ENCODE measurements at places on chromosomes 3 and 15.

DNA sequence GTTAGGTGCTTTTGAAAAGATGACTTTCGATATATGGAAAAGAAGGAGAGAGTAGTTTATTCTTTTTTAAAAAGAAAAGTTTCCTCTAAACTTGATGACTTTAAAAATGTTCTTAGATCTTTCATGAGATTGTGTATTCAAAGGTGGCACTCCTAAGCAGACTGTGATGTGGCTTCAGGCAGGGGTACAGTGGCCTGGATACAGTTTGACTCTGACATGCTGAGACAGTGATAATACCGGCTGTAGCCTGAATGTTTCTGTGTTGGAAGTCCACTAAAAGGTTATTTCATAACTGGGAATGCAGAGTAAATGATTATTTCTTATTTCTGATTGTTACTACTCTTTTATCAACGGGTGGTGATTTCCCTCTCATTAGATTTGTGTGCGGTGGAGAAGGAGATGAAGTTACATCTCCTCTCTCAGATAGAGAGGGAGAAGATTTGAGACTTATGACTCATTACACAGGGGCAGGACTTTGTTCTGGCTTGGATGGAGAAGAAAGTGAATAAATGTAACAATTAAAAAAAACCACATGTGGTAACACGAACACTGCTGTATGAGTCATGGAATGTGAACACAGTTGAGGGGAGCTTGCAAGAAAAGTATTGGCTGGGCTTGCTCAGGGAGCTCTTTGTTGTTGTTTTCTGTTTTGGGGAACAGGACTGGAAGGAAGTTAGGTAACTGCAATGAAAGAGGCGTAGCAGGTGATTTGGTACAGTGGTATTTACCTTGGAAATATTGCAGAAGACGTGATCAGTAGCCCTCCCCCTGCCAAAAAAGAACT is 21.6 kb downstream of the SPTSSB start:
- DNase-seq, result peak; percentile 60

GRCh38 chr3:19972054-19972453 is 25.2 kb downstream of the RAB5A start:
- no peak for DNase-seq

DNA sequence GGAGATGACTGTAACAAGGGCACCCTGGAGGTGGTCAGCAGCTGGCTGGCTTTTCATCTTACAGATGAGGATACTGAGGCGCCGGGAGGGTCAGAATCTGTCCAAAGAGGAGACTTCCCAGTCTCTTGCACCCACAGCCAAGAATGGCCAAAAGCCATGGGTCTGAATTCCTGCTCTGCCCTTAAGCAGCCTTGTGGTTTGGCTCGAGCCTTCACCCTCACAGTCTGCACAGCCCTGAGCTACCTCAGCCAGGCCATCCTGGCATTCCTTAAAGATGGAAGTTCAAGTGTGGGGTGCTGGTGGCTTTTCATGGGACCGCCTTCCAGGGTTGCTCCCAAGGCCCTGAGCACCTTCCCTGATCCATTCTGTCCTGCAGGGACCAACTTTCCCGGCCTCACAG is 59.2 kb downstream of the CACNA2D2 start:
- DNase-seq, result no peak

DNA sequence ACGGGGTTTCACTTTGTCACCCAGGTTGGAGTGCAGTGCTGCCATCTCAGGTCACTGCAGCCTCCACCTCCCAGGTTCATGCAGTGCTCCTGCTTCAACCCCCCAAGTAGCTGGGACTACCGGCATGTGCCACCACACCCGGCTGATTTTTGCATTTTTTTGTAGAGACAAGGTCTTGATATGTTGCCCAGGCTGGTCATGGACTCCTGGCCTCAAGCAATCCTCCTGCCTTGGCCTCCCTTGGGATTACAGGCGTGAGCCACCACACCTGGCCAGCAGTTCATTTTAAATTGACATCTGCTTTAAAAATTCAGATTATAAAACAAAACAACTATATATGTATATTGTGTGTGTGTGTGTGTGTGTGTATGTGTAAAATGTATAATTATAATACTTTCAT is 38.3 kb downstream of the CALML4 start:
- DNase-seq, result no peak

- no peak for DNase-seq
Observed at GRCh38 chr15:34861214-34861613, 65.9 kb upstream of the ACTC1 start.

DNA sequence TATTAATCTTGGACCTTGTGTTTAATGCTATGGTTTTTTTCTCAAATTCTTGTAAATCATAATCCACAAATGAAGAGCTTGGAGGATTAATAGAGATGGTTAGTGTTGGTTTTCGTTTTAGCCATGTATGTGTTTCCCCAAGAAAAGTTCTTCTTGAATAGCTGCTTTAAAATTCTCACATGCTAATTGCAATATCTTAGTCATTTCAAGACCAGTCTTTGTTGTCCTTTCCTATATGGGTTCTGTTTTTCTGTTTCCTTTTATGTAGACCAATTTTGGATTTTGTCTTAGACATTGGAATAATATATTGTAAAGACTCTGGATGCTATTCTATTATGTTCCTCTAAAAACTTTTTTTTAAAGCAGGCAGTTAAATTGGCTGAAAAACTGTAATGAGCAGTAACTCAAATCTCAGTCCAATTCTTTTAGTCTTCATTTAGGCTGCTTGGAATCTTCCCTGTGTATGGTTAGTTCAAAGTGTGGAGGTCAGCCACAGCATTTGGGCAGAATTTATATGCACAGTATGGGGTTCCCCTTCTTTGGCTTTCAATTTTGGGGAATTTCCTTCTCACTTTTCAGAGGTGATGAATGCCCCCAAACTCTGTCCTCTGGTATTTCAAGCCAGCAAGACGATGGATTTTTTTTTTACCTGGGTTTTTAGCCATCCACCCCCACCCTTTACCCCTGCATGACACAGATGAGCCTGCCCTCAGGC is 39.1 kb upstream of the DNAJC13 start:
- DNase-seq, result no peak

GRCh38 chr15:77543159-77543882 is 89.4 kb downstream of the LINGO1 start:
- DNase-seq, result peak; percentile 66

DNA sequence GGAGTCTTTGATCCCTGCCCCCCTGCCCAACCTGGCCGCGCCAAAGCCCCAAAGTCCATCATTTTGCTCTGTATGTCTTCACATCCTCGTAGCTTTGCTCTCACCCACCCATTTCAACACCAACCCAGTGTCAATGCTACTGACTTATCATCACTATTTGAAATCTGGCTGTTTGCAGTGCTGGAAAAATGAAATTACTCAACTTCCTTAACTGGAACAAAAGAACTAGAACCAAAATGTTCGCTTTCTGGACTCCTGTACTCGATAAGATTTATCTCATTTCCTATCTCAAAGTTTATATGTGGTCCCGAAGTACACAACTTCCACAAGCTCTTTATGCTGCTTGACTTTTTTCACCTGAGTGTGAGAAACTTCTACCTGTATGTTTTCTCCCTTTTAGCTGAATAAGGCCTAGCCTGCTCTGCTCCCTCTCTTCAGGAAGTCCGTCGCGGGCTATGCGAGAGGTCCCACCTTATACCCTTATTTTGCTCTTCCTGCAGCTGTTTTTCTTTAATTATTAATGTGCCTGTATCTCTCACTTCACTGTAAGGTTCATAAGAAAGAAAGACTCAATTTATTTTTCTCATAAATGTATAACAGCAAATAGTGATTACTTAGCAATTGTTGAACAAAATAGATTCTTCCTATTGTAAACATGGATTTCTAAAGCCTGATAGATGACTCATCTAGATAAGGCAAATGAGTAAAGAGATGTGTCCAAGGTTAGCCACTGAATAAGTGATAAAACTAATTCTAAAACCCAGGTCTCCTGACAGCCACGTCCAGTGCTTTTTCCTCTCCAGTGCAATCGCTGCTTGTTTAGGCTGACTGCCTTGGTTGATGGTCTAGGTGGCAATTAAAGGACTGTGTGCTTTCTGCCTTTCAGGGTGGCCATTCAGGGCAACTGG is 464.1 kb upstream of the TPRG1 start:
- no peak for DNase-seq

DNA sequence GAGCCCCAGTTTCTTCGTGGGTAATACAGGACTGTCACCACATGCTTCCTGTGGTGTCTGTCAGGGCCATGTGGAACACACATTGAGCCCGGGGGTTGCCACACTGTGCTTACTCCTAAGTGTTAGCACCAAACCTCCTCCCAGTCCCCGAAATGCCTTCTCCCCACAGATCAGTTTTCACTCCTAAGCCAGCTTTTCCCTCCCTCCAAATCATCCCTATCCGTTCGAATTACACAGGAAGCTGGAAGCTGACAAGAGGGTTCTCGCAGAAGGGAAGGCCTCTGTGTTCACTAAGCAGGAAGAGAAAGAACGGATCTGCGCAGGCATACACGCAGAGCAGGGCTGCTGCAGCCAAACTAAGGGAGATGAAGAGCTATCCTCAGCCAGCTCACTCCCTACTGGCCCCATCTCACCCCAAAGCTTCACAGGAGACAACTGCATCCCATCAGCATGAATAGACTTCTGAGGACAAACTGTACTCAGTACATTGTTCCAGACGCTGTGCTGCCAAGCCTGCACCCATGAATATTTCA is 32.3 kb downstream of the XXYLT1 start:
- DNase-seq, result no peak

GRCh38 chr3:18586076-18586475 is 160.9 kb upstream of the SATB1 start:
- DNase-seq, result no peak

GRCh38 chr15:43423793-43424192 is 52.9 kb downstream of the TUBGCP4 start:
- DNase-seq, result no peak

DNA sequence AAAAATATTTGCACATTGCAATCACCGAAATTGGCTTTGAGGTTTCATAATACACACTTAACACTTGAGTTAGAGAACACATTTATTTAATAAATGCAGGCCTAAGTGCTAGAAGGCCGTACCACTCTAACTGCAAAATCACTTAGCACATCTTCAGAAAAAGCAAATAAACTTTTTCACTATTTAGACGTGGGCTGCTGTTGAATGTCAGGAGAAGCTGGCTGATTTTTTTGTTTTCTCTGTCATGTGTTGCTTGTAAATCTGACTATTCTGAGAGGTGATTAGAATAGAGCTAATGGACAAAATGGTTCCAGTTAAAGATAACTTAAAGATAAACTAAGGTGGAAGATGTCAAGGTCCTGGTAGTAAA is 265.1 kb downstream of the FOXP1 start:
- DNase-seq, result no peak

- DNase-seq, result no peak
Observed at GRCh38 chr3:119177321-119177720, 3.9 kb downstream of the UPK1B start.

DNA sequence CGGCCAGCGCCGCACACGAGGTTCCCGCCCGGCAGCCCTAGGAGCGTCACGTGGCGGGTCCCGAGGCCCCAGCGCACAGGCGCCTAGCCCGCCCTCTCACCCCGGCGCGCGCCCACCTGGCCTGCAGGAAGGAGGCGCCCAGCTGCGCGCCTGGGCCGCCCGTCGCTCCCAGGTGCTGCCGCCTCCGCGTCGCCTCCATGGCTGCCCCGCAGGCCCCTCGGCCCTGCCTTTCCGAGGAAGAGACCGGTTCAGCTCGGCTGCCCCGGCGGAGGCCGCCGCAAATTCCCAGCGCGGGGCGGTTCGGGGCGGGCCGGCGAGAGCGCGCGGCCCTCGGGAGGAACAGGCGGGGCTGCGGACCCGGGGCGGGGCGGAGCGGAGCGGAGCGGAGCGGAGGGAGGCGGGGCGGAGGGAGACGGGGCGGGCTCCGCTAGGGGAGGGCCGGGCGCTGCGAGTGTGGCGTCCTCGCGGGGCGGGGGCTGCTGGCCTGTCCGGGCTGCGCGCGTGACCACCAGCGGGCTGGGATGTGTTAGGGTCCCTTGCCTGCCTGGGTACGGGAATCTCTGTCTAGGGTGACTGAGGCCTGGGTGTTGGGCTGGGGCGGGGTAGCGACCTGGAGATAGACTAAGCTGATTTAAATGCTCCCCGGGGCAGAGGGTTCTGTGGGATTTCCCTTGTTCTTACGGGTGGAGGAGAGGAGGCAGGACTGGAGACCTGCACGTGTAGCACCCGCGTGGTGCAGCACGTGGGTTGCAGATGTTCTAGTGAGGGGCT is at the start of gene CLN6:
Gene CLN6 (minus strand): TSS at position 343 of the 771 bp plus-strand sequence. CDS start 144 bp downstream, at position 199.
- peak; percentile 70 for DNase-seq

DNA sequence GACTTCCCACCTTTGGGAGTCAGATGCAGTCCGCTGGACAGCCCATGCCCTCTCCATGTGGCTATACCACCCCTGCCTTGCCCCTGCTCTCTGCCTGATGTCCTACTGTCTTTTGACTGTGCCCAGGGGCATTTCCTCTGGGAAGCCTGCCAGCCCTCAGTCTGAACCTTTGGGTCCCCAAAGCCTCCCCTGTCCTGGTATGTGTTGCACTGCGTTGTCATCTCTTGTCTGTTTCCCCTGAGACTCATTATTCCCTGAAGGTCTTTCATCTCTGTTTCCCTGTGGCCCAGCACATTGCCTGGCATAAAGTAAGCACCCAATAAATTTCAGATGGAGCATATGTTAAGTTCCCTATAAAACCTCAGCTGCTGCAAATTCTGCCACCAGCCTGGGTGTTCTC is 236.6 kb upstream of the CTDSPL start:
- DNase-seq, result no peak

- DNase-seq, result no peak
Observed at GRCh38 chr3:63500196-63500595, 152.3 kb upstream of the SNTN start.

DNA sequence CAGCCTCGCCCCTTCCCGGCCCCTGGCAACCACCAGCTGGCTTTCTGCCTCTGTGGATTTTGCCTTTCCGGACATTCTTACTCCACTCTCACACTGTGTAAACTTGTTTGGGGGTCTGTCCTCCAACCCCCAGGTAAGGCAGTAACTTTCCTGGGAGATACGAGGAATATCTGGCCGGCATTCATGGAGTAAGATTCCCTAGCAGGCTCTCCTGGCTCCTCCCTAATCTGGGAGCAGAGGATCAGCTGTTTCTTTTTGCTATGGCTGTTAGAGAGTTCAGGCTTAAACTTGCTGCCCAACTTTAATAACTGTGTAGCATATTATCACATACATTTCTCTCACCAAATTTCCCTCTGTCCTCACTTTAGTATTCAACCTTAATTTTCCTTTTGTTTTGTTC is 64.3 kb downstream of the IGF2BP2 start:
- DNase-seq, result no peak

DNA sequence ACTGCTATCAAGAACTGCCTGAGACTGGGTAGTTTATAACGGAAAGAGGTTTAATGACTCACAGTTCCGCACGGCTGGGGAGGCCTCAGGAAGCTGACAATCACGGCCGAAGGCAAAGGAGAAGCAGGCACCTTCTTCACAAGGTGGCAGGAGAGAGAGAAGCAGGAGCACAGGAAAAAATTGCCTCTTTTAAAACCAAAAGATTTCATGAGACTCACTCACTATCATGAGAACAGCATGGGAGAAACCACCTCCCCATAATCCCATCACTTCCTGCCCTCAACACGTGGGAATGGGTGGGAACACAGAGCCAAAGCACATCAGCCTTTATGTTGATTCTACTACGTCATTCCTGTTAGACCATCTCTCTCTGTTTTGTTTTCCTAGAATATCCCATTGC is 650.9 kb upstream of the SEMA6D start:
- no peak for DNase-seq

GRCh38 chr3:122506450-122506849 is 8.3 kb downstream of the KPNA1 start:
- no peak for DNase-seq

- no peak for DNase-seq
Observed at GRCh38 chr15:58466566-58466965, 34.8 kb downstream of the LIPC start.

- DNase-seq, result no peak
Observed at GRCh38 chr3:140595295-140595694, 82.6 kb upstream of the TRIM42 start.

GRCh38 chr15:60275624-60276023 is 122.2 kb downstream of the ANXA2 start:
- no peak for DNase-seq

All from CD4-positive, alpha-beta T cell treated with Interleukin-15 for 4 hours (primary cell).